ENCODE measurements at places on chromosomes 2 and 18. TPM values are rescaled to one million over a fixed set of nuclear protein-coding genes. Genes with fewer than 3 reads are reported as not detected.

The C2orf78 gene
- total RNA-seq: not detected

The ST8SIA3 gene
- total RNA-seq: not detected

The ABCG5 gene
- not detected for total RNA-seq

The HOXD11 gene
- 5.4 TPM for total RNA-seq

The LDLRAD4 gene
- 2.4 TPM for total RNA-seq

The DGKD gene
- 50.3 TPM for total RNA-seq

The ONECUT2 gene
- total RNA-seq: 0.68 TPM

The POMC gene
- not detected for total RNA-seq

The VWC2L gene
- total RNA-seq: not detected

The ANKRD62 gene
- total RNA-seq: not detected

The ZNF804A gene
- not detected for total RNA-seq

The DNAJC5G gene
- not detected for total RNA-seq

The ARL4C gene
- total RNA-seq: 37.3 TPM

The LBX2 gene
- 2.7 TPM for total RNA-seq

The SLC5A6 gene
- 63.3 TPM for total RNA-seq

The TNS1 gene
- 17.4 TPM for total RNA-seq

The KYNU gene
- 220 TPM for total RNA-seq

The DSG4 gene
- not detected for total RNA-seq

The ADRA2B gene
- 0.14 TPM for total RNA-seq

The BCL2L11 gene
- total RNA-seq: 6.8 TPM

The CDK5R2 gene
- 8.8 TPM for total RNA-seq

The CPLX4 gene
- not detected for total RNA-seq

The LRP1B gene
- 0.01 TPM for total RNA-seq

The FAM237A gene
- total RNA-seq: not detected

The COMMD1 gene
- 47.6 TPM for total RNA-seq

The ATP6V1C2 gene
- total RNA-seq: 0.14 TPM

The KANSL3 gene
- total RNA-seq: 18.2 TPM
